ACHN (cell line): ENCODE measurements at places on chromosomes 2 and 18.

- DNase-seq, result no peak
These were observed 96.4 kb downstream of the ITGB1BP1 start for GRCh38 chr2:9326975-9327374.

DNA sequence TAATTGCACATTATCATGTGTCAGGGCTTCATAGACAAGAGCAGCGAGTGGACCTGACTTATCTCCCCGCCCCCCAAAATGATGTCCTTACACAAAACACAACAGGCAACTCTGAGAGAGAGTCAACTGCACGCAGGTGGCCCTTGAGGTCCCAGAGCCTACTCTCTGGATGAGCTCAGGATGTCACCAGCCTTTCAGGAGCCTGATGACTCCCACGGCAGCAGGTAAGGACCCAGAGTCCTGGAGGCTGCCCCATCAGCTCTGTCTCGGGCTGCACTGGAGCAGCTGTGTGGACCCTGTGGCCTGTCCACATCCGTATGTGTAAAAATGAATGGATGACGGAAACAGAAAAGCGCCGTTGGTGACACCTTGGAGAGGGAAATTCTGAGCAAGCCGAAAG is 130.9 kb downstream of the HDAC4 start:
- no peak for DNase-seq

GRCh38 chr2:68689553-68690537 is 44.8 kb upstream of the ARHGAP25 start:
- no peak for DNase-seq

- DNase-seq, result no peak
These were observed 9.8 kb downstream of the GATA6 start for GRCh38 chr18:22179174-22179573.

- peak; percentile 42 for DNase-seq
These were observed 47.0 kb downstream of the FAM117B start for GRCh38 chr2:202681688-202682205.

DNA sequence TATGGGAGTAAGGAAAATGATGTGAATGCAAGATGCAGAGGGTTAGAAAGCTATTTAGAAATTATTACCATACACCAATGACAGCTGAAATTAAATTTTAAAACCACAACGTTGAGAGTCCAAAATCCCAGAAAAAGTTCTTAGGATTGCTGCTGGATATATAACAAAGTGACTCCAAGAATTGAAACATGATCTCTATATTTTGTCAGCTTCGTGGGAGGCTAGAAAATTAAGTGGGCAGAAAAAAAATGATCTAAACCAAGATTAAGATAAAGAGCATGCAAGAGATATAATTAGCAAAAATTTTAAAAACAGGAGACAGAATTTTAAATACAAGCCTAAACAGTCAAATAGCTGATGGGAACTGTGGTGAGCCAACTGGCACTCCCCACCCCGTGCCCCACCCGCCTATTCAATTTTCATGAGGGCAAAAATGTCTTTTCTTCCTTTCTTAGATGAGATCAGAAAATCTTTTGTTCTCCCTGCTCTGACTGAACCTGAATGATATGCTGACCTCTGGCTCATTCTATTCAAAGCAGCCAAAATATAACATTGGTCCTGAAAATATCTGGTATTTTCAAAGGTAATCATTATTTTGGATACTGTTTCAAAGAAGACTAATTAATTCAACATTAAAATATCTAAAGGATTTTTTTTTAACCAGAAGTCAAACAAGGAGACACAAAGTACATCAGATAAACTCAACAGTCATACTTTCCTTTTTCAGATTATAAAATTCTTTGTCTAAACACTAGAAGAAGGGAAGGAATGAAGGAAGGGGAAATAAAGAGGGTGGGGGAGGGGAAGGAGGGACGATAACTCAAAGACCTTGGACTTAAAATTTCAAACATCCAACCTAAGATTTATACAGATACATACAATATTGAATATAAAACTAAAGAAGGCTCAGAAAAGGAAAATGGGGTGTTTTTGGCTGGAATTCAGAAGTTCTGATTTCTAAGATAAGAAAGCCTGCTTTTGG is 12.2 kb downstream of the KANSL3 start:
- DNase-seq, result no peak

DNA sequence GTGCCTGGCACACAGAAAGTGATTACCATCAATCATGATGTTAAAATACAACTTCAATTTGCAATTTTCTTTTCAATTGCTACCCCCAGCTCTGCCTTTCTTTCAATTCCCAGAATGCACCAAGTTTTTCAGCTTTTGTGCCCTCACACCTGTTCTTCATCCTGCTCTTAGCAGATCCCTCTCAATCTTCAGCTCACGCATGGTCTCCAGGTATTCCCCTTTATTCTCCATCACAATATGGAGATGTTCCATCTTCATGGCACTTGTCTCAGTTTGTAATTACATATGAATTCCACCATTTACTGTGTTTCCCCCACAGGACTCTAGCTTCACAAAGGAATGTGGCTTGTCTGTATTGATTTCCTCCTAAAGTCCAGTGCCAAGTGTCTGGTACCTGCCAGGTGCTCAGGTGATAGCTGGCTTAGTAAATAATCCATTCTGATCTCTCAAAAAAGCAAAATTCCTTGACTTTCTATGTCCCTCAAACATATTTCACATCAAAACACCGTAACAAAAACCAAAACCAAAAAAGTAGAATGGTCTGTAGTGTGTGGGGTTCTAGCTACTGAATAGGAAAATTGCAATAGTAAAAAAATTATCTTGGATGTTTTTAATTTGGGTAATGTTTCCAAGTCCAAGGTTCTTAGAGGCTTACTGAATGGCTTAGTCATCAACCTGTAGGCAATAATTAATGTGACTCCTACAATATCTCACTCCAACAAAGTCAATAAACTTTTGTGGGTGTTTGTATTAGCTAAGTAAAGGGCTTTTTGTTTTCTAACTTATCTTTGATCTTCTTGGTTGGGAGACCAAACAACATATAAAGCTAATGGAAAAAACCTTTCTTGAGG is 2.9 kb upstream of the INSIG2 start:
- DNase-seq, result peak; percentile 20

GRCh38 chr2:173354073-173354581 is 545 bp upstream of the CDCA7 start:
- DNase-seq, result no peak

DNA sequence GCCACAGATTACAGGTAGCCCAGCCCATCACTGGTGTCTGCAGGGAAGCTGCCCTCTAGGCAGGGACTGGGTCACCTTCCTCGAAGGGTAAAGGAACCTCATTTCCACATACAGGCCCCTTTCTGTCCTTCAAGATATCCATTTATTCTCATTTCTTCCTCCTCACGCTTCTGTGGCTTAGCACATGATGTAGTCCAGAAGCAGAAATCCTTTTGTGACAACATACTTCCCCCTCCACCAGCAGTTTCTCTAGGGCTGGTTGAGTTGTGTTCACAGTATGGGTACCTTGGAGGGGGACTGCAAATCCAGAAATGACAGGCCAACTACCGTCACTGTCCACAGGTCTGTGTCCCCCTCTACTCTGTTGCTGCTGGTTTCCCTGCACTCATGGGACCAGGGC is 364.9 kb downstream of the ANAPC1 start:
- no peak for DNase-seq

GRCh38 chr2:174247474-174248186 is 702 bp downstream of the OLA1 start:
- peak; percentile 35 for DNase-seq

GRCh38 chr2:136909777-136910176 is 144.4 kb downstream of the THSD7B start:
- peak; percentile 88 for DNase-seq

- DNase-seq, result no peak
These were observed 56.5 kb upstream of the TWIST2 start for GRCh38 chr2:238791354-238791753.

GRCh38 chr18:49723648-49724180 is 89.6 kb downstream of the ACAA2 start:
- DNase-seq, result no peak

- DNase-seq, result no peak
These were observed 11.9 kb downstream of the IL18R1 start for GRCh38 chr2:102367331-102367971.

DNA sequence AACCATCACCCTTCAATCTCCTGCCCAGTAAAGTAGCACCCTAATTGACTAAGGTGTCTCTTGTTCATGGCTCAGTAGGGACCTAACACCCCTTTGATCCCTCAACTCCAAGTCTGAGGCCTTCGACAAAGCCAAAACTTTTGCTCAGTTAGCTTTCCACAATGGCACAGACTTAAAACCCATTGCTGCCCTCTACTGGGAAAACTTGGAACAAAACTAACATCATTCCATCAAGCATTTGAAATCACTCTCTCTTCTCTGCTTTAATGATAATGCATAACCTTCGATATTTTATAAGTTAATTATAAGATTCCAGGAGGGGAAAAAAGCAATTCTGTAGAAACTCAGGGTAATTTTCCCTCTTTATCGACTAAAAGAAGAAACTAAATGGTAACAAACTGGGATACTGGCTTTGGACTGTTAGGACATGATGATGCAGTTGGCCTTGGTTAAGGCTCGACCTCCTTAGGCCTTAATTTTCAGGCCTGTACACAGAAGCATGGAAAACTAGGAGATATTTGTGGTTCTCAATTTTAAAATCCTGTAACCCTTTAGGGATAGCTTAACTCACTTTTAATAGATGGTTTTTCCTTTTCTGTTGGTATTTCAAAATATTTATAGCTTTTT is 127.8 kb downstream of the STK39 start:
- DNase-seq, result peak; percentile 73

DNA sequence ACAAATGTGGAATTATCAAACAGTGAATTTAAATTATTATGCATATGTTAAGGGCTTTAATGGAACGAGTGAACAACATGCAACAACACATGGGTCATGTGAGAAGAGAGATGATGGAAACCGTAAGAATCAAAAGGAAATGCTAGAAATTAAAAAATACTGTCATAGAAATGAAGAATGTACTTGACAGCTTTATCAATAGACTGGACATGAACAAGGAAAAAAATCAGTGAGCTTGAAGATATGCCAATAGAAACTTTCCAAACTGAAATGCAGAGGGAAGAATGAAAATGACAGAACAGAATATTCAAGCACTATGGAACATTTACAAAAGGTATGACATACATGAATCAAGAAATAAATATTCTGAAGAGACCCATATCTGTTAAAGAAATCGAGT is 117.7 kb upstream of the KCNJ3 start:
- no peak for DNase-seq

DNA sequence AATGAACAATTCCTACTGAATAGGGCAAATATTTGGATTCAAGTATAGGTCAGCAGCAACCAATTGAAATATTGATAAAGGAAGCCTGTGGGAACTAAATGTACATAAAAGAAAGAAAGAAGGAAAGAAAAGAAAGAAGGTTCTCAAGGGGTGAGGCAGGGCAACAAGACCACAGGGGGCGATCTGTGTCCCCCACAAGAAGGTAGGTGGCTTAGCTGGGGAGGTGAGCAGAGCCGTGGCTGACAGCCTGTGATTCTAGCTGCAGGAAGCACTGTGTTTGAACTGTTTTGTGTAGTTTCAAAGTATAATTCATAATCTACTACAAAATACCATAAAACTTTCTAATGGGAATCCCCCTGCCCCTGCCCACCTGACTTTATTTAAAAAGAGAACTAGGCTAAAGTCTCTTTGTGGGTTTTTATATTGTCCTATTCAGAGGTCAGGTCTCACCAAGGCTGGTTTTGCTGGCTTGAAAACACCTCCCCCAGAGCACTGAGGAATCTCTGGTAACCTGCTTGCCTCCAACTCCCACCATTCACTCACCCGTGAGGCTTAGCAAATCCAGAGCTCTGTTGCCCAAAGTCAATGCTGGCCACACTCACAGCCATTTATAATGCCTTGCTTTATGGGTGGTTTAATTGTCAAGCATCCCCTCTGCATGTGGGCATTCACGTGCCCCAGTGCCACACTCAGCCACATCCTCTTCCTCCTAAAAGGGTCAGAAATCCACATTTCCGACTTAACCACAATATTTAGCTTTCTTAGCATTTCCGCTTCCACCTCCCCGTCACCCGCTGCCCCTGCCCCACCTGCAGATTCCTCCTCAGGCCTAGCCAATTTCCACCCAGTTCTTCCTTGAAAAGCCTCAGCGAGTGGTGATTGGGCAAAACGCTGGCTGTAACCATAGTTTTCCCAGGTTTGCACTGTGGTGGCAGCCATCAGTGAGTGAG is 36.4 kb upstream of the LMAN1 start:
- DNase-seq, result no peak

DNA sequence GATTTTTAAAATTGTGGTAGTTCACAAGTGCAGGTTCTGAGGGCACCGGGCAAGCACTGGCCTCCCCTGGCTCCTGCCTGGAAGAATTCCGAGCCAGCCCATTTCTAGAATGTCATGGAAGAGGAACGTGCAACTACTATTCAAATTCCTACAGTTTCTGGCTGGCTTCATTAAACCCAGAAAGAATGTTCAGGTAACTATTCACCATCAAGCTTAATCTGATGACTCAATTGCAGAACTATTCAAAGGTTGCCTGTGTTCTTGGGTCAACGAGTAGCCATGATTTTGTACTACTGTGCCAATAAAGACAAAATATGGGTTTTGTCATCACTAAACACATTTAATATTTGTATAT is 14.3 kb upstream of the MFF start:
- DNase-seq, result peak; percentile 61

GRCh38 chr2:234249873-234250272 is 199.4 kb downstream of the SPP2 start:
- DNase-seq, result peak; percentile 93

- DNase-seq, result no peak
These were observed 70.4 kb downstream of the APLF start for GRCh38 chr2:68537809-68538208.

- DNase-seq, result peak; percentile 67
These were observed 39.1 kb downstream of the ATOH8 start for GRCh38 chr2:85792783-85793441.

DNA sequence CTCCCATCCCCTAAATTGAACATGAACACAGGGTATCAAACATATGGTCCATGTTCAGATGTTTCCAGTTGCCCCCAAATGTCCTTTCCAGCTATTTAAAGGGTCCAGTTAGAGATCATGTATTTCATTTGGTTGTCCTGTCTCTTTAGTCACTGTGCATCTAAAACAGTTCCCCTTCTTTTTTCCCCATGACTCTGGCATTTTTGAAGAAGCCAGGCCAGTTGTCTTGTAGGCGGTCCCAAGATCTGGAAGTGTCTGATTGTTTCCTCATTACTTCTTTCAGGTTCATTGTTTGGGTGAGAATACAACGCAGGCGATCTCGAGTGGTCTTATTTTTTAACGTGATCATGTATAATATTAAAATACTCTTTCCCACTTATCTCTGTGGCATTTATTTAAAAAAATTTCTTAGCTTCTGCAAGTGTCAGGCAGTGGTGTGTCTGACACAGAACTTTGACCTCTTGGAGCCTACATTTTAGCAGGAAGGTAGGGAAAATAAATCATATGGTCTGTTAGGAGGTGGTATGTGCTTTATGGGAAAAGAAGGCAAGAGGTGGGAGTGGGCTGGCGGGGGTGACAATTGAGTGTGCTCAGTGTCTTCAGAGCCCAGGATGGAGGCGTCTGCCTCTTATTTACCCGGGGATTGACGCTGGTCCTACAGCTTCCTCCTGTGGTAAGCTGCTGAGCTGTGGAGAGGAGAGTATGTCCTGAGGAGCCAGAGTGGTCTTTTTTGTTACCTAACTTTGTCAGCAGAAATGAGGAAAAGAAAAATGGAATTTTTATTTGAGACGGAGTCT is 8.1 kb downstream of the RAB31 start:
- DNase-seq, result no peak

GRCh38 chr2:168211664-168212163 is 35.7 kb downstream of the STK39 start:
- DNase-seq, result peak; percentile 16

GRCh38 chr2:105104208-105104731 is 66.4 kb downstream of the MRPS9 start:
- peak; percentile 78 for DNase-seq
